ENCODE measurements at places on chromosomes 6 and 20.
A peak's percentile ranks its signal among the peaks of the same experiment; 100 is the strongest.

GRCh38 chr6:166318649-166319600 is 10.7 kb upstream of the PRR18 start:
- no peak for DNase-seq

GRCh38 chr6:14210077-14210476 is 92.5 kb downstream of the CD83 start:
- no peak for DNase-seq

GRCh38 chr6:17456711-17457110 is 63.3 kb downstream of the CAP2 start:
- no peak for DNase-seq

DNA sequence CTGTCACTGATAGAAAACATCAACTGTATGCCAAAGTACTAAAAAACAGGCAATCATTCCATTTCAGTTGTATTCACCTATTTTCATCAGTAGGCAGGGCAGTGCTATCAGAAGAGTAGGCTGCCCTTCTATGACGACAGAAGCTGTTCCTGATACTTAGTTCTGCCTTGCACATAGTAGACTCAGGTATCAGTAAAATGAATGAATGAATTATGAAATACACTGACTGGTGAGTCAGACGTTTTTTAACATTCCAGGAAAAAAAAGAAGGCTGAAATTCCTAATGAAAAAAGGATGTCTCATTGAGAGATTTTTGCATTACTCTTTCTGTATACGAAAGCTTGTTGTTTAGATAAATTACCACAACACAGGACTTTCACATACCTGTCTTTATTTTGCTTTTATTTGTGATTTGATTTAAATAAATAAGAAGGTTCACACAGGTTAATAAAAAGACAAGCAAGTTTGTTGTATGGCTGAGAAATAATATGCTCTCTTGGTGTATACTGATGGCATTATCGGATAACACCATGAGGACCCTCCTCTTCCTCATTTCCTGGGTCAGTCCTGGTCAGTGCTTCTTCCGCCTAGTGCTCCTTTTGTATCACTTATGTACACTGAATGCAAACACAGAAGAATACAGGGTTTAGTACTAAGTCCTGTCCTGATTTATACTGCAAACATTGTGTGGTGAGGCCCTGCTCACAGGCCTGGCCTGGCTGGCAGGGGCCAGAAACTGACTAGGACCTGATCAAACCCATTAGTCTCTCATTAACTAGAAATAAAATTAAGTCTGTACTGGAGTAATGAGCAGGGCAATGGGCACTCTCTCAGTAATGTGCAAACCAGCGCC is 39.4 kb upstream of the SPDEF start:
- DNase-seq, result no peak

GRCh38 chr6:3061501-3061941 is 6.8 kb upstream of the RIPK1 start:
- no peak for DNase-seq

DNA sequence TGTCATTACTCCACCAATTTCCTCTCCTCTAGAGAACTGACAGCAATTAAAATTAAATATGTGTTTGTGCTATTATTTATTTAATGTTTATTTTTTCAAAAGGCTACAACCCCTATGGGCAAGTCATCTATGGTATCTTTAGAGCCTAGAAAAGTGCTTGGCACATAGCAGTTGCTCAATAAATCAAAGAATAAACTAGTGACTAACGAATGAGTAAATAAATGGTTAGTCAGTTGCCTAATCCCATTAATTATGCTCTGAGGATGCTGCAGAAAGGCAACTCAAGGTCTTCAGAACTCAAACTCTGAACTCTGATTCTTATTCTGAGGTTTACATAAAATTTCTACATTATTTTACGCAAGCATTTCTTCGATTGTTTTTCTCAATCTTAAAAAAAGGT is 193.0 kb upstream of the TSHZ2 start:
- DNase-seq, result no peak

DNA sequence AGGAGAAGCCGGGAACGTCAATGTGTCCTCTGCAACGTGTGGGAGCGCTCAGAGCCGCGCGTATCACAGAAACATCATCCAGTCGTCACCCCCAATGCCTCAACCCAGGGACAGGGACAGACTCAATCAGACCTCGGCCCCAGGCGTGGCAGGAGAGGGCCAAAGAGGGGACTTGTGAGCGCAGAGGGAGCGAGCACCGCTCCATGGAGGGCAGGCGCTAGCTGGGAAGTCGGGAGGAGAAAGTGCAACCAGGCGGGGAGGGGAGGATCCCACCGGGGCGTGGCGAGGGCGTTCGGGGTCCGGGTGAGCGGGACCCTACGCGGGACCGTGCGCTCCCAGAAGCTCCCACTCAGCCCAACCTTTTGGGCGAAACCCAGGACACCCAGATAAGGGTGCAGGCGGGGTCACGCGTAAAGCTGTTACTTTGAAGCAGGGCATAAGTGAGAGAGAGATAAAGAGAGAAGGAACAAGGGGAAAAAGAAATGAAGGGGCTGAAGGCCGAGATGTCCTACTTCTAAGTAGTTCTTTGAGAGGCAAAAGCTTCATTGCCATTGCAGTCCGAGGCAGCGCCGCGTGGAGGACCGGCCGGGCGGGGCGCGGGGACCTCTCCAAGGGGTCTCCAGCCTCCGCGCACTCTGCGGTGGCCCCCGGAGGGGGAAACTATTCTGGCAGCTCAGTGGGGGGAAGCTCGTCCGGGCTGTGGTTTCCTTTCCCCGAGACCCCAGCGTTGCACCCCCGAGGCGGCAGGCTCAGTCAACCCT is 862 bp upstream of the SOBP start:
- peak; percentile 71 for DNase-seq

GRCh38 chr6:96124778-96125177 is 109.0 kb downstream of the FUT9 start:
- no peak for DNase-seq

DNA sequence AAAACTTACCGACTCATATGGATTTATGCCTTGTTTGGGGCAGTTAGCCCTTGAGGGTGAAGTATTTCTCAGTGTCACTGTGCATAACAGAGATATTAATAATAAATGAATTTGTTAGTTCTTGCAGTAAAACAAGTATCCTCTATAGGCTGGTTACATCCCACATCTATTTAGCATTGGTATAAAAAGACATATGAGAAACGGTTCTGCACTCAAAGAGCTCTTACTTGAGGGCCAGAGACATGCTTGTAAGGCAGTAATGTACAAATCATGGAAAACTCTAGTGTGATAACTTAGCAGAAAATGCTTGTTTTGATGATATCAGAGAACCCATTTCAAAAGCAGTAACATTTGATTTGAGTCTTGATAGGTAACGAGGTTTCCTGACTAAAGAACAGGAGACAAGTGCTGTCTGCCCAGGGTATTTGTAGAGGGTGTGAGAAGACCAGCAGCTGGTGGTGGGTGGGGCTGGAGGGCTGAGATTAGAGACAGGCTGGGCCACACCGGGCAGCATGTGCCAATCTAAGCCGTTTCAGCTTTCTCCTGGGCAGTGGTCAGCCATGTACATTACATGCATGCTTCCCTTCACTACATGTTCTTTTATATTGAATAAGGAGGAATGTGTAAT is 46.3 kb downstream of the TULP4 start:
- DNase-seq, result no peak

DNA sequence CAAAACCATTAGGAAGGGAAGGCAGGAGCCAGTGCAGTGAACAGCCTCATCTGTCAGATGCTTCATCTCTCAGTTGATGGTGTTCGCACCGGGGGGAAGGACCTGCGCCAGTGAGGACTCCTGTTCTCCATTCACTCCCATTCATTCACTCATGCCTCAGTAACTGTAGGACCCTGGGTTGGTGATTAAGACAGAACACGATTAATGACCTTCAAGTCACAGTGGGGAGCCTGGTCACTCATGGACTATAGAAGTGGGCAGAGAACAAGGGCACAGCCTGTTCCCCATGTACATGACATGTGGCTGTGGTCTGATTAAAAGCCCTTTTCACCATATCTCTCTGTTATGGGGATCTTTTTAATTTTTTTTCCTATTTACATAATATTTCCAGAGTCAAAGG is 113.3 kb downstream of the RPS12 start:
- DNase-seq, result no peak

DNA sequence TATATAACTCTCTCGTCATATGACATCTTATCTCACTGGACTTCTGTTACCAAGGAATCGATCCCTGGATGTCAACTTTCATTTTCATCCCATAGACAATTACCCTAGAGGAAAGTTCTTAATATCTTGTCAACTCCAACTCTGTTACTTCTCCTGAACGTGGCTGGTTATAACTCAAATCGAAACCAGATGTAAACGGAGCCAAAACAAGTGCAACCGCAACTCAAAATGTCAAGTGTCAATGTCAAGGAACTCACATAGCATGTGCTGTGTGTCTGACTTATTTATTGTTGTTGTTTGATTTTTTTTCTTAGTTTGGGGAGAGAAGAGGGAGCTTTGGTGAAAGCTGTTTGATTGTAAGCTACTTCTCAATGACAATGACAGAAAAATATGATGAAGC is 108.6 kb downstream of the VIP start:
- DNase-seq, result no peak

- DNase-seq, result no peak
Measured at GRCh38 chr20:57566399-57566798, 5.5 kb downstream of the PCK1 start.

DNA sequence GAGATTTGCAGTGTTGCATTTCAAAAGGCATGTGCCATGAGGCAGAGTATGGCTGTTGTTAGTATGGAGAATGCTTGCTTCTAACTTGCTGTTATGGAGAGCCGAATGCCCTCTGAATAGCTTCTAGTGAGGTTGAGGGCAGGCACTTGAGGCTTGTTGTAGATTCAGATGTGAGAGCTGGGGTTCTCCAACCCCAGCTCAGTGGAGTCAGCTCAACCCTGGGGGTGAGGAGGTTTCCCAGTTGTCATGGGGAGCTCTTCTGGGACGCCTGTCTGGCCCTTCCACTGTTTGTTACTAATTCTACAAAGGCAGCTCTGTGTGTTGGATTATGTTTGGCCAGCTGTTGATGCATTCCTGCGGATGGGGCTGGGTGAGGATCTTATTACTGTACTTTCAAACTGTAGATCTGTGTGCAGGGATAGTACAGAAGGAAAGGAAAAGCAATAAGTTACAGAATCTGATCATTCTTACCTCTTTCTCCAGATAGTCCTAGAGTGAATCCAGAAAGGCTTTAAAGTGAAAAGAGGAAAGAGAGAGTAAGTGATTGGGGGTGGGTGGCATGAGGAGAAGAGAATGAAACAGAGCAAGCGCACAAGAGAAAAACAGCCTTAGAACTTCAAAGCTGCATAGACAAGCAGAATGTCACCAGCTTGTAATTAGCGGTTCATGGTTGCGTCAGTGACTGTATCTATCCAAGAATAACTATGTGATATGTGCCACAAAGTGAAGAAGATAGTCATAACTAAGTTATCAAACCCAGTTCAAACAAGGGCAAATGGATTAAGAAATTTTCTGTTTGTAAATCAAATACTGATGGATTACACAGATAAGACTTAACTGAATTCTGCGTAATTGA is 148.7 kb downstream of the PRL start:
- peak; percentile 79 for DNase-seq

DNA sequence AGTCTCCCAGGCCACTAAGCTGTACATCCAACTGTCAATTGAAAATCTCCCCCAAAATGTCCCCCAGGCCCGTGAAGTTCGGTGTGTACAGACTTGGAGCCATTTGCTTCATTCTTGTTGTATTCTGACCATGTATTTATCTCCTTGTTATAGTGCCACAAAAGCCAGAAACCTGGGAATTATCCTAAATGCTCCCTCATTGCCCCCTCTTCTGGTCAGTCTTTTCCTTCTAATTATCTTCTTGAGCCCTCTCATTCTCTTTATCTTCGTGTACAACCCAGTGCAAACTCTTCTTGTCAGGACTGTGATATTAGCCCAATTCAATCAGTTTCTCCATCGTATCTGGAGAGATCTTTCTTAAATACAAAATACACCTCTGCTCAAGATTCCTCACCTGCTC is 64.7 kb downstream of the RFX6 start:
- DNase-seq, result no peak

DNA sequence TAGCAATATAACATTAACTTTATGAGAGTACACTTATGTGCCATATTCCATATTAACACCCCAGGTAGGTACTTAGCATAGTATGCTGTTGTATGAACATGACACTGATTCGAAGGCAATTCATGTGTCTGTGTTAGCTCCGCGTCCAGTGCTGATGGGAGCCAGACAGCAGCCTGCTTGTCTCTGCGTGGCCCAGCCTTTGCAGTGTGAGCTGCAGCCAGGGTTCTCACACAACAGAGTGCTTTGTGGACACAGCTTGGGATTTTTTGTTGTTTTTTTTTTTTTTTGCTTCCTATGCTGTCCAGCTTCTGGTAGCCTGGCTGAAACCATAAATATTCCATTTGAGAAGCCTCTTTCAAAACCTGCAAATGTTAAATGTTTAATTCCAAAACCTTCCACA is 350.9 kb downstream of the SMOC2 start:
- no peak for DNase-seq

DNA sequence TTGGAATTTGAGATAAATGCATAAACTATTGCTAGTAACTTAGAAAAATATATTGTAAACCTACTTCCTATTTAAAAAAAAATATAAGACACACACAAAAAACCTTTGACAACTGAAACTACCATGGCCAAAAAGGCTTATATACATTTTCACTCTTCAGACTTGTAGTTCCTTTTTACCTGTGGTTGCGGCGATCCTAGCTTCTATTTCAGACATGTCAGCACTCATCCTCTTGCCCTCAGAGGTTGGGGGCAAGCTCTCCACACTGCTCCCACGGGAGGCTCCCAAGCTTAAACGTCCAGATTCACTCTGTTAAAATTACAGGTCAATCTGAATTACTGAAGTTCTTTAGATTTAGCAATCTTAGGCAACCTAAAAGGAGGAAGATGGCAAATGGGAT is 39.8 kb downstream of the MAP3K7 start:
- DNase-seq, result no peak

- DNase-seq, result no peak
Measured at GRCh38 chr6:10794239-10794638, 44.1 kb downstream of the MAK start.

DNA sequence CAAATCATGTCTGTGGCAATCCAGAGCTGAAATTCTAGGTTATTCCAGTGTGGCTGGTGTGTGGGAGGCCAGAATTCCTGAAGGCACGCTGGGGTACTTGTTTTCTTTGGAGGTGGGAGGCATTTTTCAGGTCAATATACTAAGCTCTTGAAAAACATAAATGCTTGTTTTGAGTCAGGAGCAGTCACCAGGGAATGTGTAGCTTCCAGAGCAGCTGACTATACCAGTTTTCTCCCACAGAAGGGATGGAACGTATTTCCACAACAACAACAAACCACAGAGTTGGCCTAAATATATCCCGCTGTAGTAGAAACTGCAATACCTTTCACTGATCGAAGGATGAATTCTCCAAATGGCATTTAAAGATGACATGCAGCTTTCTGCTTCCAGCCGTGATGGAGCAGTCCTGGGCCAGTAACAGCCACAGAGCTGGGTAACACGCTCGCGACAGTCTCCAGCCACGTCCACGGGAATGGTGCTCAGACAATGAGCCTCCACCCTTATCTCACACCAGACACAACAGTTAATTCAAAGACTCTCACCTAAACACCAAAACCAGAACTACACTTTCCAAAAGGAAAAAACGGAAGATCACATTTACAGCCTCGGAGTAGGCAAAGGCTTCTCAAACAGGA is 23.2 kb downstream of the CHRNA4 start:
- DNase-seq, result no peak

- no peak for DNase-seq
Measured at GRCh38 chr20:10637563-10637962, 36.2 kb downstream of the JAG1 start.

All from hindlimb muscle (tissue), 1 donor.